ENCODE measurements at places on chromosomes 4 and X. TPM values are rescaled to one million over a fixed set of nuclear protein-coding genes. Genes with fewer than 3 reads are reported as not detected.
A peak's percentile ranks its signal among the peaks of the same experiment; 100 is the strongest.

The AMTN gene
- total RNA-seq = not detected

The MAGEA4 gene
- total RNA-seq = not detected

The CXCL3 gene
- 1.7 TPM for total RNA-seq

The SPATA18 gene
- total RNA-seq = 11.2 TPM

The CLCN5 gene
- total RNA-seq = 18.7 TPM

The EXOC1L gene
- 0.59 TPM for total RNA-seq

DNA sequence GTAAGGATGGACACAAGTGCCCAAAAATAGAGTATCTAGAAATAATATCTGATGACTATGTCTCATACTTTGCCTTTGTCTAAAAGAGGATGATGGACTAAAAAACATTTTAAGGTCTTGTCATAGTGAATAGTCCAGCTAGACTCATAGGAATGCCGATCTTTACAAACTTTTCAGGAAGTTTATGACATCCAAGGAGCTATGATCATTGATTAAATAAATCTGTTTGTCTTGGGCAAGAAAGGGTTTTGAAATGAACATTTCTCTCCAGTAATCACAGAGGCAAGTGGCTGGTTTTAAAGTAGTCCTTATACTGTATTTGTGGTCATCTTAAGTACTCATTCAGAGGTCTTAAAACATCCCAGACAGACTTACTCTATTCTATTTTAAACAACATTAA lies 109.8 kb downstream of the MAPK10 start:
- DNase-seq = no peak

DNA sequence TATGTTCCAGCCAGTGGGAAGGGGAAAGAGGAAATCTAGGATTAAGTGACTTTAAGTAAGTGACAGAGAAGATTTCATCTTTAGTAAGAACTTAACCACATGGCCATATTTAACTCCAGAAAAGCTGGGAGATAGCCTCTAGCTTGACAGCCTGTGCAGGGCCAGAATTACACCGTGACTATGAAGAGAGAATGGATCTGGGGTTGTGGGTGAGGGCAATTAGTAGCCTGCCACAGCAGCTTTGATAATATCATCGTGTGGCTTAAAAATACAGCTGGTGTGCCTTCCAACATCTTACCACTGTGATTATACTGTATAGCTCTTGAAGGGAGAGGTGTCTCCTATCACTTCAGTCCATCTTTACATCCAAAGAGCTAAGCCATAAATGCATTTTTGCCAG lies 57.6 kb upstream of the TBC1D9 start:
- DNase-seq = no peak

DNA sequence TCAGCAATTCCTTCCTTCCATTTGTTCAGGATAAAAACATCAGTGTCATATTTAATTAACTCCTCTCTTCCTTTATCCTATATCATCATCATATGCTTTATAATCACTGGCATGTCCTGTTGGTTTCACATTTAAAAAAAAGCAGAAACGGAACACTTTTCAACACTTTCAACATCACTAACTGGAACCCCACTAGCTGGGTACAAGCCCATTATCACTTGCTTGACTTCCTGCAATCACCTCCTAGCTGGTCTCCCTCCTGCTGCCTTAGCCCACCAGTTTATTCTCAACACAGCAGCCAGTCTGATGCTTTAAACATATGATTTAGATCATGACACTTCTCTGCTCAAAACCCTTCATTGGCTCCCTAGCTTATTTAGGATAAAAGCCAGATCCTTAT lies 116.4 kb upstream of the LSM6 start:
- no peak for DNase-seq

DNA sequence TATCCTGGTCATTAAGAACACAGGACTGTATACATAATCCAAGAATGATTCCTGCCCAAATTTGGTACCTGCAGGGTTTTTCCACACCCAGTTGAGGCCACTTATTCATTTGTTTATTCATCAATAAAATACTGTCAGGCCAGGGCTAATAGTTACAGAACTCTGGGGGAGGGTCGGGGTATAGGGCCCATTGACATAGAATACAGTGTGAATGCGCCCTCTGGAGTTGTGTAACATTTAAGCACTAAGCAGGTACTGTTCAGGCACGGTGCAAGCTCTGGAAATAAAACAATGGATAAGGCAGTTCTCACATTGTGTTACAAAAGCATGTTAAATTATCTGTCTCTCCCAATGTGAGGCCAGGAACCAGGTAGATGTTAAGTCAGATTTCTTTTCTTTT lies 30.8 kb upstream of the LRBA start:
- DNase-seq = no peak

GRCh38 chr4:176150356-176150682 lies 45.1 kb downstream of the SPATA4 start:
- DNase-seq = no peak

- no peak for DNase-seq
These were observed 185.2 kb upstream of the NEIL3 start for GRCh38 chr4:177124349-177125064.

- peak; percentile 77 for DNase-seq
These were observed 147.9 kb downstream of the LRBA start for GRCh38 chr4:150867148-150867547.

DNA sequence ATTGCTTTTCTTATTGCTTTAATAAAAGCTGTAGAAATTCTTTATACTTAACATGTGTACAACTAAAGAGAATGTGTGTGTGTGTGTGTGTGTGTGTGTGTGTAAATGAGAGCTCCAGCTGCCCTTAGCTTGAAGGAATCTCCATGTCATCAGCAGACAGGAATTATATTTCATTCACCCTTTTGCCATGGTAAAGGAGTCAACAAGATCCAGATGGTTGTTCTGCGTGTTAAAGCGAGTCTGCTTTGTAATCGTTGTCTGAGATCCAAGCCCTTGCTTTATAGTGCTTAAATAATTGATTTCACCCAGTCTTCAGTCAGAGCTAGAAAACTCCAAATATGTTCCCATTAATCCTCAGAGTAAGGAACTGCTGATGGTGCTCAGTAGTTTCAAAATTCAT lies 285.5 kb downstream of the PDGFC start:
- peak; percentile 74 for DNase-seq

- no peak for DNase-seq
These were observed 61.6 kb downstream of the PTTG2 start for GRCh38 chr4:38021751-38022150.

DNA sequence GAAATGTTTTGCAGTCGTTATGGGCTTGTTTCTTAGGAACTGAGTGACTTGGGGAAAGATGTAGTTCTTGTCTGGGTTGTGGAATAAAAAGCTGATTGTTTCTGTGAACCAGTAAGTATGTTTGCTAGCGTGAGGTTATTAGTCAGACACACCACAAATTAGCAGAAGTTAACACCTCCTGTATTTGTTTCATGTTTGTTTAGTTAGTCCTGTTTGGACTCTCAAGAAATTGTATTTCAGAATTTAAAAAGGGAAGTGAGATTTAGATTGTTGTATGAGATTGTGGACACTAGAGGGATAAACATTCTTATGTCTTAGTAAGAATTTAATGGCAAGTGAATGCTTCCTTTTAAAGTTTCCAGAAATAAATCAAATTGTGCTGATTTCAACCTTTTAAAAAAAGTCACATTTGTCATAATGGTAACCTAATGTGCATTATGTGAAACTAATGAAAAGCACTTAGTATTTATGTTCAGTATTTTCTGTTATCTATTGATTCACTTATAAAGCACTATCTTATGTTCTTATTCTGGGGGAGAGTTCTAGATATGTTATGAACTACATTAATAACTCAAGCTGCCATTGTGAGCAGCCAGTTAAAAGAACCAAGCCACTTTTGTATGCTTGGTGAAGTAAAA lies 25.6 kb downstream of the ATP10D start:
- peak; percentile 6 for DNase-seq
